ENCODE measurements at places on chromosomes 4 and X. TPM values are rescaled to one million over a fixed set of nuclear protein-coding genes. Genes with fewer than 3 reads are reported as not detected.

The ENPEP gene
- total RNA-seq: 2.0 TPM

The GABRG1 gene
- total RNA-seq: not detected

The POF1B gene
- 4.2 TPM for total RNA-seq

The SSX1 gene
- total RNA-seq: not detected

The MANBA gene
- total RNA-seq: 41.4 TPM

The IQCM gene
- not detected for total RNA-seq

The GK gene
- total RNA-seq: 10.7 TPM

The TCEAL6 gene
- total RNA-seq: not detected

DNA sequence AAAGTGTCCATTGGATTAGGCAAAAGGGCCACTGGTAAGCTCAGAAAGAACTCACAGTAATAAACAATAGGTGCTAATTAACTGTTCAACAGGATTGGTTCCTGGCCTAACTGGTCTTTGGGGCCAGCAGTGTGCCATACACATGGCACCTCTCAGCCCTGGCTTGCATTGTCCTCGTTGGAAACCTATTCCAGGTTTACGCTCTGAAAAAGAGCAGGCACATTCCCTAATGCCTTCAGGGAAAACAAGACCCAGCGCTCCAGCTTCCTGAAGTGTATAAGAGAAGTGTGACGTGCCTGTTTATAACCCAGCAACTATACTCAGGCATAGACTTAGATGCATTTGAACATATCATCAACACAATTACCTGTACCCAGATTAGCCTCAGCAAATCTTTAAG, 51.9 kb upstream of the RBM47 start:
- H3K4me3 ChIP-seq: no peak overlapping the region
- peak overlapping the region; percentile 65 for H3K27ac ChIP-seq
- no peaks in the 10 kb centered on the region for H3K27me3 ChIP-seq
- peaks cover 33% of the 10 kb centered on the region for H3K4me1 ChIP-seq
- no peaks in the 10 kb centered on the region for H3K36me3 ChIP-seq

DNA sequence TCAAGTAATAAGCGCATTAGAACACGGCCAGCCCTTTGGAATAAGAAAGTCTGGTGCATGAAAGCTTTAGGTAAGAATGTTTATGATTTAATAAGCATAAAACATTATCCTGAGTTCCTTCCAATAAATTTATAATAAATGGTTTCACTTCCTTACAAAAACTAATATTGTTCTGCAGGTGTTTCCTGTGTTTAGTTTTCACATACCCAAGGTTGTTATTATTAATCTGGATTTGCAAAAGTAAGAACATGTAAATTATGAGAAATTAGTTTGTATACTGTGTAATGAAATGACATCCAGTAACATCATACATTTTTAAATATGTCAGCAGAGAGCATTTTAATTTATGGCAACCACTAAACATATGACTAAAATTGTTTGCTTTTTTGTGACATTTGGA, 72.1 kb downstream of the BANK1 start:
- H3K4me3 ChIP-seq: no peak overlapping the region
- no peaks in the 10 kb centered on the region for H3K36me3 ChIP-seq
- no peaks in the 10 kb centered on the region for H3K4me1 ChIP-seq
- no peak overlapping the region for H3K27ac ChIP-seq

GRCh38 chrX:102712981-102713625, 855 bp downstream of the GPRASP2 start:
- peak; percentile 68 for DNase-seq
- H3K4me1 ChIP-seq: no peaks in the 10 kb centered on the region
- peak overlapping the region; percentile 71 for H3K4me3 ChIP-seq
- H3K36me3 ChIP-seq: no peaks in the 10 kb centered on the region
- H3K27me3 ChIP-seq: no peaks in the 10 kb centered on the region
- H3K27ac ChIP-seq: peak overlapping the region; percentile 89

DNA sequence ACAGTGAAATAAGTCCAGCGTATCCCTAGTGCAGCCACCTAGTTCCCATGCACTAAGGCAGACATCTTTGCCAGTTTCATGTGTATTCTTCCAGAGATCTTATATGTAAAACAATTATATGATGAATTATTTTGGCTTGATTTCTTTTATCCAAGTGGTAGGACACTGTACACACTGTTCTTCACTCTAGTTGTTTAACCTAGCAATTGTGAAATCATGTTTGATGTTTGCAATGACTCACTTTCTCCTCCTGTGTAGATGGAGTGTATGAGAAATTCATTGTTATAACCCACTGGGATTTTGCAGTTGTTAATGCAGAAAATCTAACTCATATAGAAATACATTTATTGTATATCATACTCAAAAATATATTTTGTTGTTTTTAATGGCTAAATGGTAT, 17.5 kb upstream of the TBC1D1 start:
- no peaks in the 10 kb centered on the region for H3K36me3 ChIP-seq
- H3K4me1 ChIP-seq: peaks cover 3% of the 10 kb centered on the region
- H3K27me3 ChIP-seq: no peaks in the 10 kb centered on the region
- no peak overlapping the region for H3K27ac ChIP-seq
- DNase-seq: no peak

DNA sequence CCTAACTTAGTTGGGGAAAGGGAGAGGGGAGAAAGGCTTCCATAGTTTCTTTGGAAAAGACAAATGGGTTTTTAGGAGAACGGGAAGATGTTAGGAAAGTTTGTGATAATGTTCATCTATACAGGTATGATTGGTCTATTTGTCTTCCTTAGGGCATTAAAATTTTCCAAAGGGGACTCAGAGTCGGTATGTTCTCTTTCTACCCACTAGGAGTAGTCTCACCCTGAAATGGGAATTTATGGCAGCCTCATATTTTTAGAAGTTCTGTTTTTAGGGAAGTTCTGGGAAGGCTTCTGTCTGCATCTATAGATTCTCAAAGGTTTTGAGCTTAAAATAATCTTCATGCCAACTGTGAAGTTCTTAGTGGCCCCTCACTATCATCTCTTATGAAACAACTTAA, 637.3 kb downstream of the ADGRL3 start:
- H3K4me3 ChIP-seq: no peak overlapping the region
- DNase-seq: no peak
- H3K27ac ChIP-seq: no peak overlapping the region

DNA sequence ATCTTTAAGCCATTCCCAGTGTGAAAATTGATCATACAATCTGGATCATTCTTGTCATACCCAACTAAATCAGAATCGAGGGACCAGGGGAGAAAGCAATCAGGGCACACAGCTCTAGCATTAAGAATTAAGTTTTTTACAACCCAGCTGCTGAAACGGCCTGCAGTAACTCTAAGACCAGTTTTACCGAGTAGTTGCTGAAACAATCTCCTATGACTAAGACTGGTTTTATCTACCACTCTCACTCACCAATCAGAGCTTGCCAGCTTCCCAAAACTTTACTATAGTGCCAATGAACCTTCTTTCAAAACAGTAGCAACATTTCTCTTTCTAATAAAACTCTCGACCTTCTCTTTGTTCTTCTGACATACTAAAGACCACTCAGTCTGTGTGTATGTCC, 2.8 kb upstream of the SAP30 start:
- no peaks in the 10 kb centered on the region for H3K36me3 ChIP-seq
- H3K27ac ChIP-seq: no peak overlapping the region
- no peaks in the 10 kb centered on the region for H3K4me1 ChIP-seq
- H3K27me3 ChIP-seq: no peaks in the 10 kb centered on the region

DNA sequence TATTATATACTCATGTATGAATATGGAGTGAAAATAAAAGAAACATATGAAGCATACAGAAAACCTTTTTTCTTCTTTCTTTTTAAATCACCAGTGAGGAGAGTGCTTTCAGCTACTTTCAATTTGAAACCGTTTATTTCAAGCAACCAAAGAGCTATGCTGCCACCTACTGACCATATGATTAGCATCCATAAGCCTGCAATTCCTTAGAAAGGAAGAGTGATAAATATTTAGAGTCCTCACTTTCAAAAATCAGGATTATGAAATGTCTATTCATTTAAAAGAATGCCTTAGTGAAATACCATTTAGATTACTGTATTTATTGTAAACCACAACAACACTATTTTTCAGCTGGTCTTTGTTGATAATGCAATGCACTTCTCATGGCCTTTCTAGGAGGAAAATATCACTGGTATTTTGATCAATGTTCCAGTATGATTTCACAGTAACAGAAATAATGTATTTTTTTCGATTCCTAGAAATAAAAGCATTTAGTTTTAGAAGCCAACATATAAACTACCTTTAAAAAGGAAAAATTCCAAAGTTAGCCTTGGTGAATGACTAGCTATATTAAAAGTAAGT, 667.6 kb downstream of the PCDH18 start:
- DNase-seq: peak; percentile 11
- H3K36me3 ChIP-seq: no peaks in the 10 kb centered on the region
- H3K4me1 ChIP-seq: no peaks in the 10 kb centered on the region

DNA sequence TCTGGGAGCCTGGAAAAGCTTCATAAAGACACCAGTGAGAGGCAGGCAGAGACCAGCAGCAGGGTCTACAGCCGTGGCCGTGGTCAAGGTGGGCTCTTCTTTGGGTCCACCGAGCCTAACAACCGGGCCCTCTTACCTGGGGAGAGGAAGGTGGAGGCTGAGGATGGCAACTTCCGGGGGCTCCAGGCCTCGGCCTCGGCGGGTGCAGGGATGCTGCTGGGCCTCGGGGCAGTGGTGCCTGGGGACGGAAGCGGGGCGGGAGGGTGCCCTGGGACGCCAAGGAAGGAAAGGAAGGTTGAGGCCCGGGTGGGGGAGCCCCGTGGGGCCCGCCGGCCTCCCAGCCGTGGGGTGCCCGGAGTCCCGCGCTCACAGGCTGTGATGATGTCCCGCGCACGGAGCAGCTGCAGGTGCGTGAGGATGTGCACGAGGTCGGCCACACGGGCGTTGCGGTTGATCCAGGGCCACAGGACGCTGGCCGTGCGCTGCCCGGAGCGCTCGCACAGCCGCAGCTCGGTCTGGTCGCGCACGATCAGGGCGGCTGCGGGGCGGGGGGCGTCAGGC, 561 bp downstream of the IRAK1 start:
- no peak overlapping the region for H3K4me3 ChIP-seq
- H3K27me3 ChIP-seq: no peaks in the 10 kb centered on the region
- no peak for DNase-seq
- H3K4me1 ChIP-seq: peaks cover 29% of the 10 kb centered on the region

DNA sequence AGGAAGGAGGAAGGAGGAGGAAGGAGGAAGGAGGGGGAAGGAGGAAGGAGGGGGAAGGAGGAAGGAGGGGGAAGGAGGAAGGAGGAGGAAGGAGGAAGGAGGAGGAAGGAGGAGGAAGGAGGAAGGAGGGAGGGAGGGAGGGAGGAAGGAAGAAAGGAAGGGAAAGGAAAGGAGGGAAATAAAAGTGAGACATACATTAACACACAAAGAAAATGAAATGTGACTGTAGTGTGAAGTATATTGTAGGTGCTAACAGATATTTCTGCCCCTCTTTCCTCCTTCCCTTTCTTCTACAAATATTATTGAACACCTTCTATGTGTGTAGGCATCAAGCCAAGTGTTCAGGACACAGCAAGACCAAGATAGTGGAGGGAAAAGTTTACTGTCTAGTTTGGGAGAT, 26.4 kb upstream of the PROM1 start:
- H3K27ac ChIP-seq: no peak overlapping the region
- no peaks in the 10 kb centered on the region for H3K27me3 ChIP-seq
- H3K36me3 ChIP-seq: no peaks in the 10 kb centered on the region

DNA sequence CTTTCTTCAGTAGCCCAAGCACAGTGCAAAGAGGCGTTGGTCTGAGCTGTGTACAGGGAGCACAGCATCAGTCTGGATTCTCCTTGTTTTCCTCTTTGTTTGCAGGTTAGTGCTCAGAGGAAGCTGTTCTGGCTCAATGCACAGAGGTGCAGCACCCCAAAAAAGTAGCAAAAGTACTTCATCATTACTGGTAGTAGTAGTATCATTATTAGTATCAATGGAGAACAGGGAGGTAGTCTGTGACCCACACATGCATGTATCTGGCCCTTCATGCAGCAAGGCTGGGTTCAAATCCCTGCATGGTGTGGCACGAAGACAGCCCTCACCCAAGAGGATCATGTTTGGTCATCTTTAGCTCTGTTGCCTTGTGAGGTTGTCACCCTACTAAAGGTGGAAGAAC, 68.7 kb downstream of the CXXC4 start:
- no peak overlapping the region for H3K27ac ChIP-seq
- no peaks in the 10 kb centered on the region for H3K27me3 ChIP-seq
- DNase-seq: no peak
- no peak overlapping the region for H3K4me3 ChIP-seq
- no peaks in the 10 kb centered on the region for H3K36me3 ChIP-seq

DNA sequence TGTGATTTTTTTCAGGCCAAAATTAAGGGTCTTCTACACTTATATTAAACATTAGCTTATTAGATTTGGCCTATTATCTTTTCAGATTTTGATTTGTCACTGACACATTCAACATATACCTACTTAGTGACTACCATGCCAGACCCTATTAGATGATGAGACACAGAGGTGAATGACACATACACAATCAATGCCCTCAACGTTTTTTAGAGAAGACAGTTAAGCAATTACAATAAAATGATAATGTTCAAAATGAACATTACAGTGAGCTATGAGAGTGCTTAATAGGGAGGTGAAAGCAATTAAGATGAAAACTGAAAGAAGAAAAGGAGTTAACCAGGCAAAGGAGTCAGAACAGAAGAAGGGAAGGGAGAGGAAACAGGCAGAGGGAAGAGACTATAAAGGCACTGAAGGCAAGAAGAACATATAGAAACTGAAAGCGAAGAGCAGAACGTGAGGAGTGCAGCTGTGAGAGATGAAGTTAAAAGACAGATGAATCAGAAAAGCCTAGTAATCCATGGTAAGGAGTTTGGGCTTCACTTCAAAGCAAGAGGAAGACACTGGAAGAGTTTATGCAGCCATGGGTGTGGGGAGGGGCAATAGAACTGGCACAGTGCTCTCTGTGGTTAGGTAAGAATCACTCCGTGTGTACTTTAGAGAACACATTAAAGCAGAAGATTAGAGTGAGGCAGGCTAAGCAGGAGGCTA, 119.0 kb downstream of the REELD1 start:
- no peak for DNase-seq
- no peaks in the 10 kb centered on the region for H3K36me3 ChIP-seq
- peaks cover 7% of the 10 kb centered on the region for H3K4me1 ChIP-seq
- H3K4me3 ChIP-seq: no peak overlapping the region

DNA sequence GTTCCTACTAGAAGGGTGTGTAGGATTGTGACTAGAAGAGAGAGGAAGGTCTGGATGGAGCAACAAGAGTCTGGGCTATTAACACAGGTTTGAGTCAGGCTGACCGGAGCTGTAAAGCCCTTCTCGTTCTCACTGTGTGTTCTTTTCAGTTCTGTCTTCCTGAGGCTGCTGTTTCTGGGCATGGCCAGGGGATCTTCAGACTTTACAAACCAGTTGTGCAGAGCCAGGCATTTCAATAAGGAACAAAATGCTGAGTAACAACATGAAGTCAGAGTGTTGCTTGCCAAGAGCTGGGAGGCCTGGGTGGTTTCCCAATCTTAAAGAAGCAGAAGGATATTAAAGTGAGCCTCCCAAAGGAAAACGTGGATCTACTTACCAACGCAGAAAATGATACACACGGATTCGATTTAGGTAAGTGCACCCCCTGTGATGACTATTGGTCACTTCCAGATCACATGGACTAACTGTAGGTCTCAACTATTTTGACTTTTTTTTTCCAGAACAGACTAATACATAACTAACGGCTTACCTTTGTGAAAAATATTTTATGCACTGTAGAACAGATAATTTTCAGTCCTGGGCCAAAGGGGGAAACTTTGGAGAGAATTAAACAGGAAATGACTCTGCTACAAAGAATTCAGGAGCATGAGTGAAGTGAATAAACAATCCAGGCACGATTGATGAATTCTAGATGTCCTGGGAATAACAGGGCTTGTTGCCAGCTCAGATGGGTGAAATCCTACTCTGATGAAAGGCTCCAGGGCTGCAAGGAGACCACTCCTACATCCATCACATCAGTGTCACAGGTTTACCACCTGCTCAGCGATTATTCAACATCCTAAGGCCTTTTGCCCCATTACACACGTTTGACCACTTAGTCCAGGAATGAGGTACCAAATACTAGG, 94.5 kb downstream of the ANXA3 start:
- peak overlapping the region; percentile 85 for H3K27ac ChIP-seq
- no peak overlapping the region for H3K4me3 ChIP-seq
- no peaks in the 10 kb centered on the region for H3K36me3 ChIP-seq
- no peaks in the 10 kb centered on the region for H3K27me3 ChIP-seq
